ENCODE measurements at places on chromosomes 7 and 10.

DNA sequence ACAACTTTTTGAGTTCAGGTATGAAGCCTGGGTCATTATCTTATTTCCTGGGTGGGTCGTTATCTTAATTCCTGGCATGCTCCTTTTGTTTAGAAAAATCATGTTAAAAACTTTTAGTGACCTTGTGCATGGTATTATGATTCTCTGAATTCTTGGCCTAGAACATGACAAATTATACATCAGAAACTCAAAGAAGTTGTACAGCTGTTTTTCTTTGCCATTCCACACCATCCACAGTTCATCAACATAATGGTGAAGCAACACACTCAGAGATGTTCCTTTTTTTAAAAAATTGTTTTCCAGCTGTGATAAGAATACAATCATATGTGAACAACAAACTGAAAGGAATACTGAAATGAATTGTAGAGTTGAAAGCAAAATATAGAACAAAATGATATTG, 149.2 kb upstream of the SEMA3D start:
- no peak for DNase-seq

- no peak for DNase-seq
Observed at GRCh38 chr10:90222372-90222771, 521.0 kb downstream of the KIF20B start.

GRCh38 chr7:22613496-22613895, 113.5 kb upstream of the IL6 start:
- DNase-seq: no peak

GRCh38 chr10:80382989-80383388, 25.4 kb upstream of the PRXL2A start:
- DNase-seq: peak; percentile 19

DNA sequence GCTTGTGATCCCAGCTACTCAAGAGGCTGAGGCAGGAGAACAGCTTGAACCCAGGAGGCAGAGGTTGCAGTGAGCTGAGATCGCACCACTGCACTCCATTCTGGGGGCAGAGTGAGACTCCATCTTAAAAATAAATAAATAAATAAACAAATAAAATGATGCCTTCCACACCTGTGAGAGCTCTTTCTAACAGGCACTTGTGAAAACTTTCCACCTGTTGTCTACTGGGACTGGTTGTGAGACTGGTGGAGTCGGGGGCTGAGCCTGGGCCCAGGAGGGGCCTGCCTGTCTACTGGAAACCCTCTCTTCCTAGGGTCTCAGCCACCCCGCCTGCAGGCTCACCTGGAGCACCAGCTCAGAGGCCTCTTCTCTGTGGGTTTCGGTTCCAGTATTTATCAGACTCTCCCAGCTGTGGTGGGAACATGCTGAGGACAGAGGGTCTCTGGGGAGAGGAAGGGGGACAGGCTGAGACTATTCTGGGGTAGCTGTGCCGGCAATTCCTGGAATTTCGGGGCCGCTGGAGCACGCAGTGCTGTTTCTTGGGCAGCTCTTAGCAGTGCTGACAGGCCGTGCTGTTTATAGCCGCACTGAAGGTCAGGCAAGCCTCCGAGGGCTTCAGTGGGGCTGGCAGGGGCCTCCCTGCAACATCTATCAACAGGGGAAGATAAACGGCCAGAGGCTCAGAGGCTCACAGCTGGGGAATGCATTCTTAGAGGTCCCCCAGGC, 3.8 kb downstream of the LDB3 start:
- DNase-seq: no peak

DNA sequence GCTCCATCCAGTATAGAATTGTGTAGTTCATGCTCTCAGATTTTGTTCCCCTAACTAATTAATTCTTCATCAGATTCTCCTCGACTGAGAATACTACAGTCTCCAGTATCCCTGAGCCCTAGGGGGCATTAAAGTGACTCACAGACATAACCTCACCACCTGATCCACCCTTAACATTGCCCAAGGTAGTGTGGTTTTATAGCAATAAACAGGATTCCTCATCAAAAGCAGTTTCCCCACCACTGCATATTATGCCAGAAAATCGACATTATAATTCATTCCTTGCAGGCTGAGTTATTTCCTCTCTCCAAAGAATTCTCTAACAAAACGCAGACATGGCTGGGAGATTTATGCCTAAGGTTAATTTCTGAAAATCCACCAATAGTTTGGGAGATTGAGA, 1402.5 kb upstream of the CELF2 start:
- DNase-seq: no peak

- DNase-seq: no peak
Observed at GRCh38 chr10:129386415-129387257, 80.4 kb upstream of the MGMT start.

- no peak for DNase-seq
Observed at GRCh38 chr10:72080042-72080975, 8.0 kb downstream of the SPOCK2 start.

DNA sequence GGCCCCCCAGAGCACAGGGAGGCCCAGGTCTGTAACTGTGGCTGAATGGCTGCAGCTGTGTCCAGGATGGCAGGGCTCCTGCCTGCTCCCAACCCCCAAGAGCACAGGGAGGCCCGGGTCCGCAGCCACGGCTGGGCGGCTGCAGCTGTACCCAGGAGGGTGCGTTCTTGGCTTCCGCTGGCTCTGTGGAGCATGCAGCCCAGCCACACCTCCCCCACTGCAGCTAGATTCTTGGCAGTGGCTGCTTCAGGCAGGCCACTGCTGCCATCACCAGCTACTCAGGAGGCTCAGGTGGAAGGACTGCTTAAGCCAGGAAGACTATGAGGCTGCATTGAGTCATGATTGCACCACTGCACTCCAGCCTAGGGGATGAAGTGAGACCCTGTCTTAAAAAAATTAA, 27.9 kb downstream of the C7orf25 start:
- DNase-seq: no peak

DNA sequence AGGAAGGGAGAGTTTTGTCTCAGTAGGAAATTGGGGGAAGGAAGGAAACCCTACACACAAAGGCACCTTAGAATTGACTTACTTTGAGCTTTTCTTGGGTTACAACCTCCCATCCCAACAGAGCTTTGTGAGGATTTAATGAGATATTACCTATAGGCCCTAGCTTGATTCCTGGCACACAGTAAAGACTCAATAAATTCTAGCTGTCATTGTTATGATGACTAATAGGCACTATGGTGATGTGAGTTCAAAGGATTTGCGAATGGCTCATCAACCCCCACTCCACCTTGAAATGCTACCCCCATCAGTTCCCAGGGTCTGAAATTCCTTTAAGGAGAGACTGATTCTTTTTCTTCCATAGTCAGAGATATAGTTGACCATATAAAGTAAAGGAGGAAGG, 67.9 kb upstream of the SMNDC1 start:
- DNase-seq: no peak

All from stimulated activated CD8-positive, alpha-beta memory T cell treated with anti-CD3 and anti-CD28 coated beads, Interleukin-4, amount 100 ng/mL, for 24 hours (primary cell).